ENCODE measurements at places on chromosomes 6 and 20.

DNA sequence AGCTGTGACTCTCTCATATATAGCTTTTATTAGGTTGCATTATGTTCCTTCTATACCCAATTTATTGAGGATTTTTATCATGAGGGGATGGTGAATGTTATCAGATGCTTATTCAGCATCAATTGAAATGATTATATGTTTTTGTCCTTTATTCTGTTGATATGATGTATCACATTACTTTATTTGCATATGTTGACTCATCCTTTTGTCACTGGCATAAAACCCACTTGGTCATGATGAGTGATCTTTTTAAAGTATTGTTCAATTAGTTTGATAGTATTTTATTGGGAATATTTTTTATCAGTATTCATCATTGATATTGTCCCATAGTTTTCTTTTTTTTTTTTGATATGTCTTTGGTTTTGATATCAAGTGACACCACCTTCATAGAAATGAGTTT lies 529.9 kb downstream of the MMUT start:
- no peak for DNase-seq

DNA sequence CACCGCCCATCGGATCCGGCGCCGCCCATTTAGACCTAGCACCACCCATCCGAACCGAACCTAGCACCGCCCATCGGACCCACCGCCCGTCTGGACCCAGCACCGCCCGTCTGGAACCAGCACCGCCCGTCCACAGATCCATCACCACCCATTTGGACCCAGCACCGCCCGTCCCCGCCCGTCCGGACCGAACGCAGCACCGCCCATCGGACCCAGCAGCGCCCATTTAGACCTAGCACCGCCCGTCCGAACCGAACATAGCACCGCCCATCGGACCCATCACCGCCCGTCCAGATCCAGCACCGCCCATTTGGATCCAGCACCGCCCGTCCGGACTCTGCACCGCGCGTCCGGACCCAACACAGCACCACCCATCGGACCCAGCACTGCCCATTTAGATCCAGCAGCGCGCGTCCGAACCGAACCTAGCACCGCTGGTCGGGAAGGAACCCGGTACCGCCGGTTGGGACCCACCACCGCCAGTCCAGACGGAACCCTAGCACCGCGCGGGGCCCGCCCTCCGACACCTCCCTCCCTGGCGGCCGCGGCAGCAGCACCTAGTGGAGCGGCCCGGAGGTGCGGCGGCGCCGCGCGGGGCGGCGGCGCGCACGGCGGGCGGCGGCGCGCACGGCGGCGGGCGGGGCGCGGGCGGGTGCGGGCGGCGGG lies 348 bp upstream of the AFDN start:
- no peak for DNase-seq

DNA sequence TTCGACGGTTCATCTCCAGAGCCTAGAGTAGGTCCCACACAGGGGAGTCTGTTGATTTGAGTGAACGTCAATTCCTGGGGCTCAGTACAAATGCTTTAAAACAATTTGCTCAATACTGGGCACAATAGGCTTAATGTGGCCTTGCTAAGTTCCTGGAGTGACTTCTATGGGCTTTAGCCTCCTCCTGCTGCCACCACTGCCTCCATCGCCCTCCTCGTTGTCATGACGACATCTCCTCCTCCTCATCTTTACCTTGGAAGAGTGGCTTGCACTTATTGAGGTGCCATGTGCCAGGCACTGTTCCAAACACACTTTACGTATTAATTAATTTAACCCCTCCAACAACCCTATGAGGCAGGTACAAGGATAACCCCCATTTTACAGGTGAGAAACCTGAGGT lies 11.8 kb upstream of the ZMYND8 start:
- DNase-seq = no peak

- DNase-seq = no peak
Observed at GRCh38 chr20:49280463-49281058, 2.7 kb upstream of the ZNFX1 start.

DNA sequence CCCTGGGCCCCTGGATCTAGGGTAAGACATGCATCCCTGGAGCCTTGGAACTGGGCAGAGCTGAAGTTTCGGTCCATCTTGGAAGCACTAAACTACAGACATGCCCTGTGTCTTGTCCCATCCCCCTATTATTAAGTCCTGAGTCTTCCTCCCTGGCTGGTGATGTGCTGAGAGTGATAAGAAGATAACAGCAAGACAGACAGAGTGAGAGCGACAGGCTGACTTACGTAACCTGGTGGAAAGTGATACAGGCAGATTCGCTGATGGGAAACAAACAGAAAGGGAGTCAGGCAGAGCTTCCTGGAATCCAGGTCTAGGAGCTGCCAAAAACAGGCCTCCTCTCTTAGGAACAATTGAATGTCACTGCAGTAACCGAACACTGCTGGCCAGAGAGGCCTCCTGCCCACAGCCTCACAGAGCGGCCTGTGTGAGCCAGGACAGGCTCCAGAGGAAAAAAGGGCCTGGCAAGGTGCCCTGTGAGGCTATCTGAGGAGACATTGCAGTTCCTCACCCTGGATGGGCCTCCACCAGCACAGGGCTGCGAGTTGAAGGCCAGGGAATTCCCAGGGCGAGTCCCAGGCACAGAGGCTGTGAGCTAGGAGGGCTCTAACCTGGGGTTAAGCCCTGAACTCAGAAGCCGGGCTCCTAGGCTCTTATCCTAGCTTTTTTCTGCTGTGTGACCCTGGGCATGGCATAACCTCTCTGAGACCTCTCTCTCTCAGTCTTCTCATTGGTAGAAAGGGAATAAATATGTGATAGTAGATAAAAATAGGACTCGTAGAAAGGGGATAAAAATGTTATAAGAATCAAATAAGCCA lies 34.2 kb upstream of the B4GALT5 start:
- DNase-seq = no peak

- DNase-seq = no peak
Observed at GRCh38 chr20:38680500-38681306, 43.6 kb upstream of the SLC32A1 start.

DNA sequence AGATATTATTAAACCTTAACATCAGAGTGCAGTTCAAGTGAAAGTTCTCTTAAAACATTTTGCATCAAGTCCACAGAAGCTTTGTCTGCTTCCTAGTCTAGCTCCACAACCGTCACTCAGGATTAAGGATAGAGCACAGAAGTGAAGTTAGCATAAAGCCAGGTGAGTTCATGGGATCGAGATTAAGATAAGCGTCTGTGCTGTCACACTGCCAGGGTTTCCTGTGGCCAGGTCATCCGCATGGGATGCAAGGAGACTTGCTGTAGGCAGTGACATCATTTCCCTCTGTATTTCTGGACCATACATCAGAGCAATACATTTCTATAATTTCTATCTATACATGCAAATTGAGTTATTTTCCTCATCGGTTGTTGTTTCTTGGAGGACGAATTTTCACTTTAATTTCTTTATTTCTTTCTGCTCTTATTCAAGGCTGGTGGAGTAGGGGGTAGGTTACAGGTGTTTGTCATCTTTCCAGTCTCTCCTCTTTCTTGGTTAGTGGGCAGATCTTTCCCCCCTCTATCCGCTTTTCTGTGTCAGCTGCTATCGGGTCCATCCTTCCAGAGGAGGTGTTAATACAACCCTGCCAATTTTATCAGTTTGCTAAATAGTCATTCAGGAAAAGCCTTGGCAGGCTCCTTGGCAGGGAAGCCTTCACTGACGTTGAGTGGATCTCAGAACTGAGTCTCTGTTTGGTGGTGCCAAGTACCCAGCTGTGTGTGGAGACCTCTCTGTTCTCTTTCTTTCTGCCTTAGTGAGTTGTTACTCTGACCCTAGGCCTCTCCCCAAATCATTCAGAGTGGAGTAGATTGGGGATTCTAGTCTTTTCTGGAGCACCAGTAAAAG lies 307.6 kb upstream of the MAP3K7 start:
- DNase-seq = no peak

DNA sequence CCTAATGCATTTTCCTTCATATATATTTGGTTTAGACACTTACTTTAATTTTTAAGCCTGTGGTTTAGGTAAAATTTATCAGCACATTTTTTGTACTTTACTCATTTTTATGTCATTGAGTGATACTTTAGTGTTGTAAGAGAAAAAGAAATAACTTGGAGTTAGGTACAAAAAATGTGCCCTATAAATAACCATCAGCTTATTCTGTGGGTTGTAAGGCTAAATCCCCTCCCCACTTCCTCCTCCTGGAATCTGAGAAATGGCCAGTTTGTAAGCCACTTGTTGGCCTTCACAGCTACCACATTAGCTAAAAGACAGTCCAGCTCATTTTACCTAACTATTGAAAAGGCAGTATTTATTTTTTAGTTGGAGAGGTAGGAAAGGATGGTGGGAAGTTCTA lies 576.3 kb downstream of the PKHD1 start:
- no peak for DNase-seq

Data from SK-N-MC (cell line).